ENCODE measurements at places on chromosomes 5 and 9.
A peak's percentile ranks its signal among the peaks of the same experiment; 100 is the strongest.

GRCh38 chr9:137169896-137170358 is at the start of gene LRRC26:
Gene LRRC26, minus strand, starts transcription at chr9:137170051. Its CDS starts 108 bp downstream, at chr9:137169943.
- DNase-seq = no peak

- no peak for DNase-seq
These were observed 9.8 kb downstream of the PIK3R1 start for GRCh38 chr5:68225188-68225910.

DNA sequence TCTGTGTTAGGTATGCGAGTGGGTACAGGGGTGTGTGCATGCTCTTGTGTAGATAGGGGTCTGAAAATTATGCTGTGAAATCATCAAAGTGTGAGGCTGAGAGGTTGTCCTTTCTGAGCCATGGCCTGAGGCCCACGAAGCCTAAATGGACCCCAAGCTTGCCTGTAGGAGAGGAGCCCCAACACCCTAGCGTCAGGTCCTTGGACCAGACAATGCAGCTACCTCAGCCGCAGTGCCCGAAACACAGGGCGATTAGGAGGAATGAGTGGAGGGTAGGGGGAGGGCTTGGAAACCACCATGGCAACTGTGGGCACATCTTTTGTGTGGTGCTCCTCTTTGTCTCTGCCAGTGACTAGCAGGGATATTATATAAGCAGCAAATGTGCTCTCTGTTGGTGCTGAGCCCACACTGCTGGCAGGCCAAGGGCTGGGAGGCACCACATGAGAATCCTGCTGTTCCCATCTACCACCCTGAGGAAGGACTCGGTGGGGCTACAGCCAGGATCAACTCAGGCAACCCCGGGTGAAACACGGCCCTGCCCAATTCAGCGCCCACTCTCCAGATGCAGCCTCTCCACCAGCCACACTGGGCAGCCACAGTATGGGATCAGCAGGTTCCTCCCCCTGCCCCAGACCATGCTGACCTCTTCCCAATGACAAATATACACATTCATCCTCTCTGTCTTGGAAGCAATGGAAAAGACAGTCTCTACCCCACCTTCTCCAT is 84.6 kb upstream of the FSTL4 start:
- DNase-seq = no peak

DNA sequence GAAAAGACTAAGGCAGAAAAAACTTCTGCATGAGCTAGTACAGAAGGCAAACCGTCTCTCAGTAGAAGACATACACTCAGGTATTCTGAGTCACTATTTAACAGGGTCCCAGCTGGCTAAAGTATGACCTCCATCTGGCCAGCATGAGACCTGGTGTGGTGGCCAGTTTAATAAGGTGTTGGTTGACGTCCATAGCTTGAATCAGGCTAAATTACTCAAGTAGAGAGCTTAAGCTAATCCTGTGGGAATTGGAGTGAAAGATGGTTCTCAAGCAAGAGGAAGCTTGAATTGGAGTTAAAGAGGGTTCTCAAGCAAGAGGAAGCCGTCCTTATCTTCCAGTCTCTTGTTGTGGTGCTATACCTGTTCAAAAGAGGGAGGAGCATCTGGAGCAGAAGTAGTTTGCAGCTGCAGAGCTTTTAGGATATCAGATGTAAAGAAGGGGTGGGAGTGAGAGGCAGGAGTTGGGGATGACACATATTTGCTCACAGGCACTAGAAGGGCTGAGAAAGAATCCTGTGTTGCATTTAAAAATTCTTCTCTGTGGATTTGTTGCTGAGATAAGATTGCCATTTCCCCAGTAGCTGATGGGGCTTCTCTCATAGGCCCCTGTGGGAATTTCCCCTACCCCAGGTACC is 136.1 kb upstream of the RUSC2 start:
- no peak for DNase-seq

DNA sequence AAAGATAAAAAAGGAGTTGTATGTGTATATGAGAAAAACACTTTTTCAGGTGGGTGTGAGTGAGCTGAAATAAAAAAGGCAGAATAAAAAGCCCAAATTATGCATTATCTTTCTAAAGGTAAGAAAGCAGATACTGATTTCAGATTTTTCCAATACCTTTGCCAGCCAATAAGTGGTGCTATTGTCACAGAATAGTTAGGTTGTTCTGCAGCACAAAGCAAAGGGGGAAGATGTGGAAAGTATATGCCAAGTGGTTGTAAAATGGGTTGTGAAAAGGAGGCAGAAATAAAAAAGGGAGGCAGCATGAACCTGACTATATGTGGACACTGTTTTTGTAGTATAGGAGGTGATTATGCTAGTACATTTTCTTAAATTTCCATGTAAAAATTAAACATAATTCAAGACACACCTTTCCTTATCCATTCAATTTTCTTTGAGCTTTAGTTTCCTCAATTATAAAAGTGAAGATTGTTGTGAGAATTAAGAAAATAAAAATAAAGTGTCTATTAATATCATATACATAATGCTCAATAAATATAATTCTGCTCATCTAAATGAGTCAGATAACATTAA is 106.7 kb downstream of the SMIM15 start:
- no peak for DNase-seq

- no peak for DNase-seq
These were observed 20.3 kb downstream of the FAM81B start for GRCh38 chr5:95411474-95411873.

- no peak for DNase-seq
These were observed 156.9 kb downstream of the CNTLN start for GRCh38 chr9:17291766-17292165.

- no peak for DNase-seq
These were observed 211.7 kb downstream of the DENND1A start for GRCh38 chr9:123718188-123718587.

DNA sequence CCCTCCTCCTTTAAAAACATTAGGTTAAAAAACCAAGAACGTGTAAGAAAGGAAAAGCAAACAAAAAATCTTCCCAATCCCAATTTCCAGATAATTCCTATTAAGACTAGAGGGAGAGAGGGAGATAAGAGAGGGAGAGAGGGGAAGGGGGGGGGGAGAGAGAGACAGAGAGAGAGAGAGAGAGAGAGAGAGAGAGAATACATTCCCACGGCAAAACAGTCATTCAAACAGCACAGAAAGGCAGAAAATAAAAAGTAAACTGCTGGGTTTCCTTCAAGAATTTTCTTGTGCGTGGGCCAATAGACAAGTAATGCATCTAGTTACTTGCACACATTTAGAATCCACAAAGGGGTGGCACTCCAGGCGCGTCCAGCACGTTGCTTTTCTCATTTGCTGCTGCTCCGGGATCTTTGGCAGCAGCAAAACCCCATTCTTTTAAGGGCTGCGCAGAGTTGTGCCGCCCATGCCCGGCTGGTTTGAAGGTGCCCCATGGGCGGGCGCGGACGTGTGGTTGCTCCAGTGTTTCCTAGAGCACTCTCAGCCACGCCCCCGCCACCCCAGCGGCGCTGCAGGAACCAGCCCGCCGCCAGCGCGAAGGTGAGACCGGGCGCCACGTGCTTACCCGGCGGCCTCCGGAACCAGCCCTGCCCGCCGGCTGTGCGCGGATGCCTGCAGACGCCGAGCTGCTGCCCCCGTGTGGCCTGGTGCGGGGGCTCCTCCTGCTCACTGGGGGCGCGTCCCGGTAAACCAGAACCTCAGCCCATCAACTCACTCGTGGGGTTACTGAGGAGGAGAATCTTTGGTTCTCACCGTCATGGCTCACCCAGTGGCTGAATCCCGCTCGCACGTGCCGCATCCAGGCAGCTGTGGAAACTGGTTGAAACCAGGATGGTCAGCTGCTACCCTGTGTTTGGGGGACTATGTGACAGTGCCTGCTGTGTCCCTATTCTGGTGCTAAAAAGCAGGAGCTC is 44.6 kb downstream of the STC2 start:
- peak; percentile 27 for DNase-seq

DNA sequence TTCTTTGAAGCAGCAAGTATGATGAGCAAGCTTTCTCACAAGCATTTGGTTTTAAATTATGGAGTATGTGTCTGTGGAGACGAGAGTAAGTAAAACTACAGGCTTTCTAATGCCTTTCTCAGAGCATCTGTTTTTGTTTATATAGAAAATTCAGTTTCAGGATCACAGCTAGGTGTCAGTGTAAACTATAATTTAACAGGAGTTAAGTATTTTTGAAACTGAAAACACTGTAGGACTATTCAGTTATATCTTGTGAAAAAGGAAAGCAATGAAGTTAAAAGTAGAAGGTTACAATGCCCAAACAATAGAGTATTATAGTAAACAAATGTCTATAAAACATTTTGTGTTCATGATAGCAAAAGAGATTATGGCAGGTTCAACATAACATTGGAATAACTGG is 88.6 kb downstream of the JAK2 start:
- no peak for DNase-seq

- no peak for DNase-seq
These were observed 6.4 kb upstream of the TTC23L start for GRCh38 chr5:34832568-34832967.

- DNase-seq = no peak
These were observed 209.5 kb upstream of the S1PR3 start for GRCh38 chr9:88781628-88782391.

GRCh38 chr9:136875155-136875554 is 9.0 kb upstream of the EDF1 start:
- DNase-seq = no peak

GRCh38 chr5:15499528-15500324 is at the start of gene FBXL7:
Gene FBXL7, plus strand, starts transcription at chr5:15500180.
- no peak for DNase-seq

DNA sequence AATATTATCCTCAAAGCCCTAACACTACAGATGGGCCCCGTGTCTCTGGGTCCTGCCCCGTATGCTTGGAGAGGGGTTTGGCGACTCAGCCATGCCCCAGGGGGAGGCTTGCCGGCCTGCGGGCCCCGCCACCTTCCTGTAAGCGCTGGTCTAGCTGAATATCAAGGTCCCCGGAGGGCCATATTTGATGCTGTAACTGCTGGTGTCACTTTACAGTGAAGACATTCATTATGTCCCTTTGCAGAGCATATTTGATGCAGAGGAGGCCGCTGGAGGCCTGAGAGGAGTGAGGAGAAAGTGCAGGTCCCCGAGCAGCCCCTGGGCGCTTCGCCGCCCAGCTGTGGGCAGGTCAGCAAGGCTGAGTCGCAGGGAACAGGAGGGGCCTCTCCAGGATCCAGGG is 16.8 kb downstream of the IRX4 start:
- no peak for DNase-seq

DNA sequence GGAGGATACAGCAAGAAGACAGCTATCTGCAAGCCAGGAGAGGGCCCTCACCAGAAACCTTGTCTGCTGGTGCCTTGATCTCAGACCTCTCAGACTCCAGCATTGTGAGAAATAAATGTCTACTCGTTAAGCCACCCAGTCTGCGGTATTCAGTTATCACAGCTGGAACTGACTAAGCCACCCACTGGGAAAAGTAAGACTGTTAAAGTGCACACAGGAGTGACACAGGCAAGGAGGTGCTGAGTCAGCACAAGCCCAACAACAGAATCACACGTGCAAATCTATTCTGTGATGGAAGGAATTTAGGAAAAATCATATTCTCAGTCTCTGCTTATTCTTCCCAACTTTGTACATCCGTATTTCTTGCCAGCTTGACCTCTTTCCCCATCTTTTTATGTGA is 200.0 kb downstream of the NR2F1-AS1 start:
- DNase-seq = no peak

GRCh38 chr5:93477816-93478215 is 103.2 kb downstream of the NR2F1-AS1 start:
- DNase-seq = no peak

Data from stimulated activated CD8-positive, alpha-beta memory T cell treated with anti-CD3 and anti-CD28 coated beads, Interleukin-2, amount 100 ng/mL, for 1 hour (primary cell).